ENCODE measurements at places on chromosomes 16 and 17.

- DNase-seq, result no peak
These were observed 615 bp upstream of the SREBF1 start for GRCh38 chr17:17837380-17837821.

- no peak for DNase-seq
These were observed 5.4 kb upstream of the PSMC5 start for GRCh38 chr17:63821804-63822203.

DNA sequence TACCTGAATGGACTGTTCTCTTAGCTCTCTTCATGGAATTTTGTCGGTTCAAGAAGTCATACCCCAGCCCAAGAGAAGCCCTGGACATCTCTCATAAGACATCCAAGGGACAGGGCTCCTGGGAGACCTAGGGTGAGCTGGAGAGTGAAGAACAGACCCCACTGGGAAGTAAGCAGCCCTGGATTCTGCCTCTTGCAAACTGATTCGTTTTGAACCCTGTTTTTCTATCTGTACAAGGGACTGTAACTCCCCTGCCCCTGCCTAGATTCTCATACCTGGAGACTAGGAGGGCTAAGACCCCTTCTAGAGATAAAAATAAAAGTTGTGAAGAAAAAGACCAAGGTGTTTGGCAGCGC is 449 bp downstream of the CCL3L1 start:
- no peak for DNase-seq

- no peak for DNase-seq
These were observed 1.7 kb downstream of the BLMH start for GRCh38 chr17:30290077-30290476.

- DNase-seq, result no peak
These were observed 117.9 kb upstream of the GPR139 start for GRCh38 chr16:20191566-20191965.

- no peak for DNase-seq
These were observed 55.4 kb upstream of the PVALEF start for GRCh38 chr17:81109957-81110356.

DNA sequence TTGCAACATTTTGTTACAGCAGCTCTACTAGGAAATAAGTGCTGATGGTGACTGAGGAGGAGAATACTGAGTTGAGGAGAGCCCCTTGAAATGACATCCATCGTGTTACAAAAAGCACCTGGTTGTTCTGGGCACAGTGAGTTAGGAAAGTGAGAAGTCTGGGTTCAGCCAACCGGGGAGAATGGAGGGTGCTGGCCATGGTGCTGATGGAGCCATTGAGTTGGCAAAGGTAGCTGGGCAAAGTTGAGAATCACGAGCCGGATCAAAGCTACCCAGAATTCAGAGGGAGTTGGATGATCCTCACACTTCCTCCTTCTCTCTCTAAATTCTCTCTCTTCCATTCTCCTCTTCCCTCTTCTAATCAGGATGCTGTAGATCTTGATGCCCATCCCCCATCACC is 35.0 kb upstream of the ASIC2 start:
- DNase-seq, result no peak

GRCh38 chr17:27956601-27957445 is 63.7 kb upstream of the LYRM9 start:
- DNase-seq, result no peak

- no peak for DNase-seq
These were observed 624.3 kb downstream of the MAF start for GRCh38 chr16:78976212-78976611.

DNA sequence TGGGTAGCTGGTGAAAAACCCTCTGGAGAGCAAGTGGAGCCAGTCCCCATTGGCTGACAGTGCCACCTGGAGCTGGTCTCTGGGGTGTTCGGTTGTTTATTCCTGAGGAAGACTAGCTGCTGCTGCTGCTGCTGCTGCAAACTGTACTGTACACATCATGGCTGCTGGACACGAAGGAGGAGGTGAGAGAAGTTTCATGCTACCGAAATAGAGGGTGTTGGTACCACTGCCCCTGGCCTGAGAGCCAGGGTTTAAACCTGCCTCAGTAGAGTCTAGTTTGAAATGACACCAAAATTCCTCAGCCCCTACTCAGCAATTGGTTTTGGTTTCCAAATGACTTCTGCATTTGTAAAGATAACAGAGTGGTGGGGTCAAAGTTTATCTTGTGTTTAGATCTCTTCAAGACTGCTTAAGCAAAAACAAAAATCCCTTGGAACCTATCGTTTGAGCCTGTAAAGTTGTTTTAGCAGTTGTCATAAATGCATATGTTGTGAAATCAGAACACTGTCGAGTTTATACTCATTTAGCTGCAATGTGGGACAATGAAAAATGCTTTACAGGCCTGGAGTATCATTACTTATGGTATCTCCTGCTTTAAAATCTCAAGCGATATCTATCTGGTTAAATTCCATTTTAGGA is 40.8 kb downstream of the CYB5B start:
- DNase-seq, result no peak

GRCh38 chr16:4273858-4274311 is 1.1 kb upstream of the TFAP4 start:
- no peak for DNase-seq

DNA sequence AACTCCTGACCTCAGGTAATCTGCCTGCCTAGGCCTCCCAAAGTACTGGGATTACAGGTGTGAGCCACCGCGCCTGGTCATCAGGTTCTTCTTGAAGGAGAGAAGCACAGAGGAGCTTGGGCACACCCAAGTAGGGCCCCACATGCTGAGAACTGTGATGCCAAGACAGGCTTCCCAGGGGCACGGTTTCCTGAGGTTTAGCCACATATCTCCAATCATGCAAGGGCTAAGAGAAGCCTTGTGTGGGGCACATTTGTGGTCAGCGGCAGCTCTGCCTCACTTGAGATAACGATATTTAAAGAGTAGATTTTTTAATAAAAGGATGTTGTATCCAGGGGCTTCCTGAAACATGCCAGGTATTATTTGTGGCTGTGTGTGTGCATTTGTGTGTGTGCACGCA is 46.9 kb downstream of the CUEDC1 start:
- no peak for DNase-seq

GRCh38 chr17:41167561-41167960 is 460 bp downstream of the KRTAP4-3 start:
- DNase-seq, result no peak

- no peak for DNase-seq
These were observed 71.1 kb upstream of the TMEM97 start for GRCh38 chr17:28247671-28248555.

DNA sequence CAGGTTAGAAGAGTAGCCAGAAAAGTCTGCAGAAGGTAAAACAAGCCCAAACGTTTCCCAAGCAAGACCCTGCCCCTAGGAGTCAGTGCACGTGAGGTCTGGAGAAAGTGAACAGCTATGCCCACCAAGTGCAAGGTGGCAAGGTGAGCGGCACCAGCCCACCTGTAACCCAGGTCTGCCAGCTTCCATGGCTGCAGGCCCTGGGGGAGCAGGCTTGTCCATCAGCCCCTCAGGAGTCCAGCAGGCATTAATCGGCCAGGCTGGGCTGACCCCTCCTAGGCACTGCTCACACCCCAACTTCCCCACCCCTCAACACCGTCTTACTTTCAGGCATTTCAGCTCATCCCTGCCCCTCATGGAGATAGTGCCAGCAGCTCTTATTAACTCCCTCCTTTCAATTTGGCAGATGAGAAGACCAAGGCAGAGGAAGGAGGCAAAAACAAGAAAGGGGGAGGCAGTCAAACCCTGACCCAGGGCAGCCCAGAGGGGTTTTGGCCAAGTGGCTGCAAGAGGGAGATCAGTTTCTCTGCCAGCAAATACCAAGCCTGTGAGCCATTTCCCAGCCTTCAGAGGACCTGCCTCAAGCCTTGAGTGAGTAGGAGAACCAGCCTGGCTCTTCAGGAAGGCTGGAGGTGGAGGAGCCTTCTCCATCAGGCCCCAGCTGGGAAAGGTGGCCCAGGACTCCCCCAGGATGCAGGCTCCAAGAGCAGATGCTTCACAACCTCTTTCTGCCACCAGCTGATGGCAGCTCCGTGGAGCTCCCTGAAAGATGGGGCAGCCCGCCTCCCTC is 14.7 kb downstream of the BEAN1 start:
- no peak for DNase-seq

DNA sequence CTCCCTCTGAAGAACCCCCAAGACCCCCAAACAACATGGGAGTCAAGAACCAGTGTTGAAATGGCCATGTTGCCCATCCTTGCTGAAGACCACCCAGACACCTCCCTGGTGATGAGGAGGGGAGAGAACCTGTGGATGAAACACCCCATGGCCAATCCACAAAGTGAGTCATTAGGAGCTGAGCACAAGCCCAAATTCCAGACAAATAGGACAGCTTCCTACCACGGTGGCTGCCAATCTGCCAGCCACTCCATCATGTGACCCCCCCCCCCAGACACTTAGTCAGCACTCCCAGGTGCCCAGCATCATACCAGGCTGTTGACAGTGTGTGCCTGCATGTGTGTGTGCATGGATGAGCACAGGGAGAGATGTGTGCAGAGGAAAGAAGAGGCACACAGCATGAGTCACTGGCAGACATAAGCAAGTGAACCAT is 26.4 kb upstream of the RPL38 start:
- DNase-seq, result no peak

- no peak for DNase-seq
These were observed 24.6 kb downstream of the NECAB2 start for GRCh38 chr16:83992624-83993023.

DNA sequence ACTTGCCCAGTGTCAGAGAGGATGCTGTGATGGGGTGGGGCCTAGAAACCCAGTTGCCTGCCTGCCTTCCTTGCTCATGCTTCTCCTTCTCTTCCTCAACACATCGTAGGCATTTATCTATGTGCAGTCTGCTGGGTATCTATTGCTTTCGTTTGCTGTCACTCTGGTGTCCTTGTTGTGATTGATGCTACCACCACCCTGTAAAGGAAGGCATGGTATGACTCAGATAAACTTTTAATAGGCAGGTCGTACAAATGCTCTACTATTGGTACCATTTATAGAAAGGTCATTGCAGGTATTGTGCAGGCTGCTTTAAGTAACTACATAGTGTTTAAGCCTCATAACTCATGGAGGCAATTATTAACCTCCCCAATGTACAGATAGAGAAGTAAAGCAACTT is 368.9 kb downstream of the UTP18 start:
- no peak for DNase-seq

GRCh38 chr17:34755371-34755770 is 176.0 kb downstream of the TMEM132E start:
- DNase-seq, result no peak

DNA sequence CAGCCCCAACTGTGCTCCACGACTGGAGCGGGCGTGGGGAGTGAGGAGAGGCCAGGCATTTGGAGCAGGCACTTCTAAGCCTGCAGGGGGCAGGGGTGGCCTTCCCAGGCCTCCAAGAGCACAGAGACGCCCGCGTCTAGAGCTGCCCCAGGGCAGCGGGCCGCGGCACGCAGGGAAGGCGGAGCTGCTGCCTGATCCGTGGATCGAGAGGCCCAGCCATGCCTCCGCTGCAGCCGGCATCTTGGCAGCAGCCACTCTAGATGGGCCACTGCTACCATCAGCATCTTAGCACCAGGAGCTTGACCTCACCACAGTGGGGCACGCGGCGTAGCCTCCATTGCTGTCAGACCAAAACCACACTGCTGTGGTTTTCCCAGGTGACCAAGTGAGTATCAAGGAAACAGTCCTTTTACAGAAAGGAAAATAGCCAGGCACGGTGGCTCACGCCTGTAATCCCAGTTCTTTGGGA is 20.4 kb upstream of the WDR45B start:
- DNase-seq, result peak; percentile 84

DNA sequence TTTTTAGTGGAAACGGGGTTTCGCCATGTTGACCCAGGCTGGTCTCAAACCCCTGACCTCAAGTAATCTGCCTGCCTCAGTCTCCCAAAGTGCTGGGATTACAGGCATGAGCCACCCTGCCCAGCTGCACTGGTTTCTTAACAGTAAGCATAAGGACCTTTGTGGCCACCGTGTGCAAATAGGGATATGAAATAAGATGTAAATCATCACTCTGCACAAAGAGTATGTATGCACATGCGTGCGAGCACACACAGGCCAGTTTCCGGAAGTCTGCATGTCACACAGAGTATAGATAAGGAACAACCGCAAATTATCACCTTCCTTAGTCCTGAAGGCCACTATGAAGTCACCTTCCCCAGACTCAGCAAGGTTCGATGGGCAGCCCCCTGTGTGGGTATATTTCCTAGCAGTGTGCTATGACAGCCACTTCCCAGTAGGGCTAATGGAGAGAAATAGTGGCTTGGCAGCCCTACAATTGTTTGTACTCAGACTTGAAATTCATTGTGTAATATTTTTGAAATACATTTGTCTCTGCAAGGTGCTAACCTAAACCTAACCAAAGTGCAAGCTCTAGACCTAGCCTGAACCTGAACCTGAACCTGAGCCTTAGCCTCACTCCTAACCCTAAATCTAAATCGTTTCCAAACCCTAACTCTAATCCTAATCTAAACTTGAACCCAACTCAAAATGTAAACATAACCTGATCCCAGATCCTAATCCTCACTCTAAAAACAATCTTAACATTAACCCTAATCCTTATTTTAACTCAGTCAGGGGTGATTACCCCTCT is 48.4 kb upstream of the SKAP1 start:
- peak; percentile 44 for DNase-seq

- DNase-seq, result no peak
These were observed 4.7 kb downstream of the NOD2 start for GRCh38 chr16:50697881-50698767.

GRCh38 chr17:63444457-63444856 is 1.6 kb downstream of the CYB561 start:
- no peak for DNase-seq

- DNase-seq, result no peak
These were observed 261.9 kb upstream of the FOXF1 start for GRCh38 chr16:86248310-86248905.

All from GM19239 (cell line).